ENCODE measurements at places on chromosomes 4 and X.

DNA sequence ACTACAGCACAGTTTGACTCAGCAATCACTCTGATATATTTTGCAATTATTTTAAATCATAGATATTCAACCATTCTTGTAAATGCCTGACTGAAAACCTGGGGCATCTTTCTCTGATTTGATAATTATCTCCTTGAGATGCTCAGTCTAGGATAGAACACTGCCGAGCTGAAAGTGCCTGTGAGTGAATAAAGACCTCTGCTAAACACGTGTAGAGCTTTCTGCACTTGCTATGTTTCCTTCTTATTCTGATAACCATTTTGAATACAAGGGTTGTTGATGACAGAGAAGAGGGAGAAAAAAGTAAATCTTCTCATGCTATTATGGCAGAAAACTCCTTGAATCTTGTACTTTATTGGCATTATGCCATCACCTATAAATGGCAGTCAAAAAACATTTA is 1843.4 kb upstream of the IGFBP7 start:
- no peak for DNase-seq

DNA sequence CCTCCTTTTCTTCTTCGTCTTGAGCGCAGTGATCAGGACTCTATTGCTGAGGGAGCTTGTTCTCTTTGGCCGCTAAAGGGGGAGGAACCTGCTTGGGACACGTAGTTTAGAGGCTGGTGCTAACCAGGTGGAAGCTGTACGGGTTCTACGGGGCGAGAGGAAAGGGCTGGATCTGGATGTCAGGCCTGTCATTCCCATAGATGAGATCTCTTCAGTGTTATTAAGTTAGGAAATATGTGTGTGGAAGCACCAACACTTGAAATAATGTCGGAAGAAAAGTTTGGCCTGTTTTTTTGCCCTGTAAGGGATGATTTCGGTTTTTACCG is 643 bp downstream of the SRP72 start:
- DNase-seq: peak; percentile 8

DNA sequence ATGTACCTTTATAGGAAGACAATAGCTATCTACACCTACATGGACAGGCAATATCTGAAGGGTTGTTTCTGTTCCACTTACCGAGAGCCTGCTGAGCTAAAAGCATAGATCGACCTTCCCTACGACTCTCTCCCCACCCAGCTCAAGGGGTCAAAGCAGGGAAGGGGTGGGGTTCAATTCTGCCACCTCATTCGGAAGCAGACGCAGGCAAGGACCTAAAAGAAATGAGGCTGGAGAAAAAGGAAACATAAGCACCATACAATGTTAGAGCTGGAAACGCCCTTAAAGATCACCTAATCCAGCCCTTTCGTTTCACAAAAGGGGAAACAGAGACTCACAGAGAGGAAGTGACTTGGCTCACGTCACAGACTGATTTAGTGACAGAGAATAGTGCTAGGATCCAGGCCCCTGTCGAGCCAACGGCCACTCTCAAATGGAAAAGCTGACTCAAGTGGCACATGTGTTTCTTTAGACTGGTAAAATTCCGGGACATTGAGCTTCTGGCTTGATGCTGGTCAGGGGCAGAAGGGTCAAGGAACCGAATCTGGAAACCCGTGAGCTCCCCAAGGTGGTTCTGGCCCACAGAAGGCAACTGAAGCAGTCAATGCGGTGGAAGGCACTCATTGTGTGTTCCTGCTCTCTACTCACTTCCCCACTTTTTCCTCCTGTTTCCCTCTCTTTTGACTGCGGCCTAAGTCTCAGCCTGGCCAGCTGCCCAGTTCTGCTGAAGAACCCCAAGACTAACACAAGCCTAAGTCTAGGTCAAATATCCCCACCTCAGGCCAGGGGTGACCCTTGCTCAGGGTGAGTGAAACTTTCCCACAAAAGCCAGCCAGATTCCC is 7.5 kb downstream of the SEPTIN6 start:
- DNase-seq: no peak

- no peak for DNase-seq
Measured at GRCh38 chr4:104942990-104943743, 203.5 kb upstream of the TET2 start.

DNA sequence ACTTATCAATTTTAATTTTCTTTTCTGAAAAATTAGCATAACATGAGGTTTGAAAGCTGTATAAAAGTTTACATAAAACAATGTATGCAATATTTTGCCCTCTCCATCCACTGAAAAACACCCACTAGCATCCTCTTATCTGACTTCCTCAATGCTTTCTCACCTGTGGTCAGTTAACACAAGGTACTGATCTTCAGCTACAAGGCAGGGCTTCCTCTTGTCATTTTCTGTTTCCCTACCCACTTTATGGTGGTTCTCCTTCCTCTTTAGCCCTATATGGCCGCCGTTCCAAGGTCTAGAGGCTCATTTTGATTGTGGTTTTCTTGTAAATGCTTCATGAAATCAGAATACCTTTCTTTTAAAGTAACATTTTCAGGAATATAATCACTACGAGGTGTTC is 618.6 kb upstream of the CPEB2 start:
- no peak for DNase-seq

DNA sequence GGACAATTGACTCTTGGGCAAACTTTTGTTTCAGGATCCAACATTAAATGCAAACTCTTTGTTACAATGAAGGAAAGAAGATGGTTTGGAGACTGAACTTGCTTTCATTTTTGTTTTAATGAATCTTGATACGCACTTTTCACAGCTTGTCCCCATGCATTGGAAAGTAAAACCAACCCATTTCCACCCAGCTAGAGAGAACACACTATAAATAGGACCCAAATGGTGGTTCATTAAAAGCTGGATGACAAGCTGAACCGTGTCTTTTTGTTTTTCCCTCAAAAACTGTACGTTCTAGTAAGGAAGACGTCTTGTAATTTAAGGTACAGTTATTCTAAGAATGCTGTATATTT is 95.3 kb upstream of the EGFL6 start:
- no peak for DNase-seq

DNA sequence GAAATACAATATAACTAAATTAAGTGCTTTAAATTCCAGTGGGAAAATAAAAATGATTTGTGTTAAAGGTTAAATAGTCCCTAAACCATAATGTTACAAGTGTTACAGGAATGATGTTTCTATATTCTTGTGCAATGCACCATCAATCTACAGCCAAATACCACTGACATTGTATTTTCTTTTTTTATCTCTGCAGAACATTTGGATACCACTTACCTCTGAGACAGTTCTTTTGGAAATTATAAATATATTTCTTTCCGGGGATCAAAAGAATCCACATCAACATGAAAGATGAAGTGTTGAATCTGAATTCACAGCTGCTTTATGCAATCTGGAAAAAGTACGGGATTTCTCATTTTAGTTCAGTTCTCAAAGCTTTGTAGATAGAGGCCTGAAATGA is 518.3 kb upstream of the AGA start:
- no peak for DNase-seq

- DNase-seq: peak; percentile 2
Measured at GRCh38 chrX:39613997-39614679, 483.6 kb downstream of the BCOR start.

DNA sequence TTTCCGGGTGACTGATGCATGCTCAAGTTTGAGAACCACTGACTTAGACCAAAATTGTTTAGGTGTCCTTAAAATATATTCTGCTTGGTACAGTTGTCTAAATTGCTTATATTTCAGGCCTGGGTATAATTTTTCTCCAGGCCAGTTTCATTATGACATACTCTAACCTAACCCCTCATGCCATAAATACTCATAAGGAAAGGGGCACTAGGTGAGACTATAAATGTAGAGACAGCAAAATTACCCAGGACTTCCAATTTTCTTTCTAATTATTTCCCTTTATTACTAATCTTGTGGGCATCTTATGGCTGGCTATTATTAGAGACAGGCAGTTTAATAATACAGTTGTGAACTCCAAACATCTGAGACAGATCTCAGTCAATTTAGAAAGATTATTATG is 150.2 kb downstream of the RRAGB start:
- no peak for DNase-seq

- DNase-seq: no peak
Measured at GRCh38 chr4:179372746-179373145, 1930.5 kb upstream of the AGA start.

DNA sequence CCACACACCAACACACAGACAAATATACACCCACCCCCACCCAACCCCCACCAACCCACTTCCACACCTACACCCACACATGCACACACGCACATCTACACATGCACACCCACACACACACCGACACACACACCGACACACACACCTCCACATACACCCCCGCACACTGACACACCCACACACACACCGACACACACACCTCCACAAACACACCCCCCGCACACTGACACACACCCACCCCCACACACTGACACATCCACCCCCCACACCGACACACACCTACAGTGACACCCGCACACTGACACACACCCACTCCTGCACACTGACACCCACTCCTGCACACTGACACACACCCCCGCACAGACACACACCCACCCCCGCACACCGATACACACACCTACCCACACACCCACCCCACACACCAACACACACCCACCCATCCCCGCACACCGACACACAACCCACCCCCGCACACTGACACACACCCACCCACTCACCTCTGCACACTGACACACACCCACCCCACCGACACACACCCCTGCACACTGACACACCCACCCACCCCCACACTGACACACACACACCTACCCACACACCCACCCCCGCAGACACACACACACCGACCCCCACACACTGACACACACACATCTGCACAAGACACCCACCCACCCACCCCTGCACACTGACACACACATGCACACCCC is 31.1 kb downstream of the FGFRL1 start:
- no peak for DNase-seq

DNA sequence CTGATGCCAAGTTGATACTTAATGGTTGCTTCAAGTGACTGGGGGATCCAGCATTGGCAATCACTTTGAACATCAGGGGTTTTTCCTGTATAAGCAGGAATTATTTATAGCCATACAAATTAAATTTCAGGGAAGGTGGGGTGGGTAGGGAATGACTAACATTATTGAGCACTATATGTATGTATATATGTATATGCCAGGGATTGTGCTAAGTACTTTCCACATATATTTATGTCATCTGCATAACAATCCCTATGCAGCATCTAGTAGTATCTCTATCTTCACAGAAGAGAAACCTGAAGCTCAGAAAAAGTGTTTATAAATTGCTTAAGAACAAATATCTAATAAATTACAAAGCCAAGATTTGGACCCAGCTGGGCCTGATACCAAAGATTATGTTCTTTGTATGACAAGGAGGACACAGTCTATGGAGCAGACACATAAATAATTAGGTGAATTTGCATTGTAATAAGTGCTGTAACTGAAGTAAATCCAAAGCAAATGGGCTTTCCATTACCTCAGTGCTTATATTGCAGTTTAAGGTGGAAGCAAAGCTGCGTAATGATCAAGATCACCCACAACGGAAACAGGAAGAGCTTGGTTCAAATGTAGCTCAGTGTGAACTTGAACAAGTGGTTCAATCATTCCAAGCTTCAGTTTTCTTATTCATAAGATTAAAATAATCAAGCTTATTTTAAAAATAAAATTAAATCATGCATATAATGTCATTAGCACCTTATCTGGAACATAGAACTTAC is 18.9 kb upstream of the RASGEF1B start:
- DNase-seq: no peak

DNA sequence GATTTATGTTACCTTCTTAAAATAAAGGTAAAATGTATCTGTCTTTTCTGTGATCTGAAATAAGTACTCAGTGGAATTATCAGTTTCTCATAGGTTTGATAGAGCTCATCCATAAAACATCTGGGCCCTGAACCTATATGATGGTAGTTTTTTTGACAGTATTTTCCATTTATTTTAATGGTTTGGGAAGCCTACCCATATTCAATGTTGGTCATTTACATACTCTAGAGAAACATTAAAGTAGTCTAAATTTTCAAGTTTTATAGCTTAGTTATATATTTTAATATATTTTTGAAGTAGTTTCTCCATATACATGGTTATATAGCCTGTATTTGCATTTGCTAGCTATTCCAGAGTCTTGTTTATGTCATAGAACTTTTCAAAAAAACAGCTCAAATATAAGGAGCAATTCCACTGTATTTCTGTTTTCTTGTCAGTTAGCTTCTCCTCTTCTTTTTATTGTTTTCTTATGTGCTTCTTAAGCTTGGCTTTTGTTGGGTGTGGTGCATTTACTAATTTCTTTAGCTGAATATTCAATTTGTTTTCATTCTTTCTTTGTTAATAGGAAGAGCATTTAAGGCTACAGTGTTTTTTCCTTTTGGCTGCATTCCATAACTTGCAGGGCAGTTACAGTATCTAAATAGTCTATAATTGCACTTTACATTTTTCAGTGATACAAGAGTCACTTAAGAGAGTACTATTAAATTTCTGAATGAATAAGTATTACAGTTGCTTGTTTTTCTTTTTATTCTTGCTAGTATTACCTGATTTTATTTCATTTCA is 181.4 kb downstream of the DKK2 start:
- no peak for DNase-seq

DNA sequence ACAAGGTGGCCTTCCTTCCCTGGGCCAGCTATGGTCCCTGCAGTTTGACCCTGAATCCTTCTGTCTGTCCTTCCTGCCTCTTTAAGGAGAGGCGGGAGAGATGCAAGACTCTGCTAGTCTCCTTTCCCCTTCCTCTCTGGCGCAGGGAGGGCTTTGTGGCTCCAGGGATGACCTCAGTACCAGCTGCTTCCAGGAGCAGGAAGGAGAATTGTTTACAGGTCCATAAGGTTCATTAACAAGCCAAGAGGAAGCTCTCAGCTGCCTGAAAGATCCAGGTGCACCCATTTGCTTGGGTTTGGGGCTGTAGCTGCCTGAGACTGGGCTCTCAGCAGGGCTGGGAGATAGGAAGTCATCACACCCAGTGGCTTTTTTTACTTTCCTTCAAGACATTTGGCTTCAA is 4.0 kb upstream of the FATE1 start:
- DNase-seq: no peak

GRCh38 chrX:20026278-20026677 is 35.4 kb upstream of the BCLAF3 start:
- no peak for DNase-seq

DNA sequence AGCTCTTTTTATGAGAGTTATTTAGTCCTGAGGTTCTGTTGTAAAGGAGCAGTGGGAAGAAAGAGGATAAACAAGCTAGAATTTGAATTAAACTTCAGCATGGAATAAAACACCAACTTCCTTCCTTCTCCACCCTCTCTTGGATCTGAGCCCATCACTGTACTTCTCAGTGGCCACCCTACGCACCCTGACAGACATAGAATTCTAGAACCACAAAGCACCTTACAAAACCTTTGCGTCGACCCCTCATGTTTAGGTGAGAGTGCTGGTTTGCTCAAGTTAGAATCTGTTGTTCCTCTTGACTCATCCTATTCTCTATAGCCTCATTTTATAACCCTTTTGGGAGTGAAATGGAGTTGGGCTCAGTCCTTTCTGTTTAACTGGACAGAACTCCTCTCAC is 84.6 kb upstream of the RPL34 start:
- DNase-seq: no peak

DNA sequence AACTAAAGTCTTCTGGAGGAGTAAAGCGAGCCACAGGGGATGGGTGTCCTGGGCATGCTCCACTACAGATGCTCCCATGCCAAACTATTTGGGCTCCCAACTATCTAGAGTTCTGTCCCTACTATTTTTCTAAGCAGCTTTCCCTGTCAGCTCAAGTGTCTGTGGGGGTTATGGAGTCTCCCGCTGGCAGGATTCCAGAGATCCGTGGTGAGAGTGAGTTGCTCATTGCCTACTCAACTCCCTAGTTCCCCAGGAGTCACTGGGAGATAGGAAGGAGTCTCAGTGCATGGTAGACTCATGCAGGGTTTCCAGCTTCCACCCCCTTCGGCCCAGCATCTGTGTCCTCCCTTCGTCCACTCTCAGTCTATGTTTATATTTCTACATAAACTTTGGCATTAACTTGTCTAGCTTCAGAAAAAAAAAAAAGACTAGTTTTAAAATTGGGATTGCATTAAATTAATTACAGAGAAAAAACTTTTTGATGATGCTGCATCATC is 55.1 kb upstream of the INPP4B start:
- no peak for DNase-seq
